Fibroblast of the aortic adventitia (primary cell): ENCODE measurements at places on chromosomes 1 and 21. TPM values are rescaled to one million over a fixed set of nuclear protein-coding genes. Genes with fewer than 3 reads are reported as not detected.

Gene ARL8A
- total RNA-seq: 3.4 and 16.9 TPM in 2 replicates

Gene MAB21L3
- total RNA-seq: 0.18 and 0.41 TPM in 2 replicates

Gene ASB17
- not detected in 2 replicates for total RNA-seq

Gene SDC3
- 26.8 and 47.5 TPM in 2 replicates for total RNA-seq

Gene OR6K3
- total RNA-seq: not detected in 2 replicates

Gene TAF12
- 26.2 and 36.0 TPM in 2 replicates for total RNA-seq

Gene KRTAP13-2
- not detected in 2 replicates for total RNA-seq

Gene MECR
- total RNA-seq: 17.7 and 23.1 TPM in 2 replicates

Gene CSF3R
- not detected in 2 replicates for total RNA-seq

Gene IL12RB2
- total RNA-seq: not detected in 2 replicates

Gene CD1C
- not detected in 2 replicates for total RNA-seq

Gene SLC26A9
- total RNA-seq: not detected in 2 replicates

Gene A3GALT2
- not detected in 2 replicates for total RNA-seq

Gene MFSD2A
- total RNA-seq: 0.49 and 2.3 TPM in 2 replicates

Gene SLFNL1
- total RNA-seq: 0.09 and 0.57 TPM in 2 replicates

Gene PADI2
- 0.09 and 0.16 TPM in 2 replicates for total RNA-seq

Gene S100A7A
- total RNA-seq: not detected in 2 replicates

Gene USP21
- 6.1 and 11.6 TPM in 2 replicates for total RNA-seq

Gene CR1L
- total RNA-seq: not detected in 2 replicates

Gene NEK7
- total RNA-seq: 119 and 187 TPM in 2 replicates

Gene MIS18A
- total RNA-seq: 13.3 and 18.6 TPM in 2 replicates

Gene CNIH4
- 50.1 and 86.5 TPM in 2 replicates for total RNA-seq

Gene FCRL2
- total RNA-seq: not detected in 2 replicates

Gene TEX38
- total RNA-seq: not detected in 2 replicates

Gene ZFP69
- total RNA-seq: 1.7 and 3.4 TPM in 2 replicates

Gene OR2T35
- total RNA-seq: not detected in 2 replicates

Gene TDRD5
- not detected in 2 replicates for total RNA-seq

Gene MLLT11
- 2.0 and 6.1 TPM in 2 replicates for total RNA-seq

Gene F5
- total RNA-seq: 0.16 TPM in 1 of 2 replicates, not detected in the other

Gene LCE2B
- not detected in 2 replicates for total RNA-seq

Gene HUNK
- 0.45 and 4.3 TPM in 2 replicates for total RNA-seq
